ENCODE measurements at places on chromosomes 13 and 19. TPM values are rescaled to one million over a fixed set of nuclear protein-coding genes. Genes with fewer than 3 reads are reported as not detected.
A peak's percentile ranks its signal among the peaks of the same experiment; 100 is the strongest.

CPT1C gene
- total RNA-seq = 66.4 TPM

GRCh38 chr13:99155821-99156220 is 44.8 kb upstream of the UBAC2 start:
- H3K4me3 ChIP-seq = no peak overlapping the region
- no peaks in the 10 kb centered on the region for H3K27me3 ChIP-seq
- no peak for DNase-seq

DNA sequence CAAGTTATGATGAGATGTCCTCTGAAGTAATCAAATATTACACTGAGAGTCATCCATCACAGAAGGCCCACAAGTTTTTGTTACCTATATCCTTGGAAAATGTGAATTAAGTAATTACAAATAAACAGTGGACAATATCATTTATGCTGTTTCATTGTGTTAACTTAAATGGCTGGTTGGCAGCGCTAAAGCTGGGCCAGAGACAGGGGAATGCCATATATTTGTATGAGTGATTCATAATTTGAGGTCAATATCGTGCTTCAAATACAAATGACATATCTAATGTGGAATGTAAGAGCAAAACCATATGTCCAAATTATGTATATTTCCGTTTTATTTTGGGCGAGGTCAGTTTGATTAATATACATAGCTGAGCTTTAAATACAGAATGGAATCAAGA is 1556.2 kb downstream of the SLITRK5 start:
- no peak for DNase-seq
- H3K36me3 ChIP-seq = no peaks in the 10 kb centered on the region
- no peaks in the 10 kb centered on the region for H3K27me3 ChIP-seq
- no peak overlapping the region for H3K27ac ChIP-seq

DNA sequence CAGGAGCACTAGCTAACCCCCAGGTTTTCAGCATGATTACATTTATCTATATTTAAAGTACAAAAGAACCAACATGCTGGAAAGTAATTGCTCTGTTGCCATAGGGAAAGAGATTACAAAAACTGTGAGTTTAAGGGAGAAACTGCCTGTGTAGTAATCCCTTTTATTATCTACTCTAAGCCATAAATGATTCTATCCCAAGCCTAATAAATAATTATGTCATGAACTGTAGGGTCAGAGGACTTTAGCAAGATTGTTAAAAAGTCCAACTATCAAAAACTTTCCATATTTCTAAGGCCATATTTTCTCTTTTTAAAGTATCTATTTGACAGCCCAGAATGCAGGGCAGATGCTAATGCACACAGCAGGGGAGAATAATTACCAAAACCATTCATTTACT is 573.8 kb upstream of the MIR17HG start:
- no peak for DNase-seq
- no peak overlapping the region for H3K4me3 ChIP-seq
- no peaks in the 10 kb centered on the region for H3K36me3 ChIP-seq
- no peaks in the 10 kb centered on the region for H3K4me1 ChIP-seq
- no peaks in the 10 kb centered on the region for H3K27me3 ChIP-seq
- no peak overlapping the region for H3K27ac ChIP-seq

DNA sequence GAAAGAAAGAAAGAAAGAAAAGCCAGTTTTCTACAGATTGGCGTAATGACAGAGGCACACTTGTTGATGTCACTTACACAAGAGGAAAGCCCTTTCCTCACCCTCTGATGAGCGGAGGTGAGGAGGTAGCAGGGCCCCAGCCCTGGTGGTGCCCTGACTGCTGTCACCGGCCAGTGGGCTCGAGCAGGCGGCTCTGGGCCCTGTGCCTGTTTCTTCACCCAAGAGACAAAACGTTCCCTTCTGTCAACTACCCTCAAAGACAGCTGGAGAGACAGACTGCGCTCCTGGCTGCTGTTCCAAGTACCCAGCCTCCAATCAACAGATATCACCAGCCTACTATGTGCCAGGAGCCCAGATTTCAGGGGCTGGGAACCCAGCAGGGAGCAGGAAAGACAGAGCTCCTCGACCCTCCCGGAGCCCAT is 10.1 kb downstream of the EPS15L1 start:
- peaks cover 12% of the 10 kb centered on the region for H3K4me1 ChIP-seq
- H3K27ac ChIP-seq = no peak overlapping the region
- H3K36me3 ChIP-seq = peaks cover 7% of the 10 kb centered on the region
- DNase-seq = no peak

ADGRL1 gene
- 117 TPM for total RNA-seq

DNA sequence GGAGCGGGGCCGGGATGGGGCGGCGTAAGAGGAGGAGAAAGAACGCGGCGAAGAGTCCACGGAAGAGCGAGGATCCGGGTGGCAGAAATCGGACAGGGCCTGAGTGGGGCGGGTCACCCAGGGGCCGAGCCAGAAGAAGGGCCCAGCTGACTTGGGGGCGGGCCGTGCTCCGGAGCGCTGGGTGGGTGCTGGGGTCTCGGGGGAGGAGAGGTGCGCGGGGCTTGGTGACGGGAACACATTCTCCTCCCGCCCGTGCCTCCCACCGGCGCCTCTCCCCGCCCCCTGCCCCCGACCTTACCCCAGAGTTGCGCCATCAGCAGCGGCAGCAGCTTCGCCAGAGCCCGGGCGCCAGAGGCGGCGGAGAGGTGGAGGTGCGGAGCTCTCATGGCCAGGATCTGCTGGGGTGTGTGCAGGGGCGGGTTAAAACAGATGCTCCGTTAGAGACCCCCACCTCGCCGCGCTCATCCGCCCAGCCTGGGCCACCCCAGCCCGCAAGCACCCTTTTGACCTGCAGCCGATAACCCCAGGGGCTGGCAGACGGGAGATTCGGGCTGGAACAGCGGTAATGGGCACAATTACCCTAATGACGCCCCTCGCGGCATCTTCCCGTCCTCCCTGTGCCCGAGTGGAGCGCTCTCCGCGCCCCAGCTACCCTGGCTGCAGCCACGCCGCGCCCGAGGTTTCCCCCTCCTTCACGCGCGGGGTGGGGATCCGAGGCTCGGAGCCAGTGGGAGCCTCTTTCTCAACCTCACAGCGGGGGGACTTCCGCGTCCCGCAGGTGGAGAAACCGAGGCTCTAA is 565 bp downstream of the KLK10 start:
- no peaks in the 10 kb centered on the region for H3K27me3 ChIP-seq
- DNase-seq = peak; percentile 59
- H3K36me3 ChIP-seq = no peaks in the 10 kb centered on the region
- H3K4me1 ChIP-seq = no peaks in the 10 kb centered on the region

ZNF536 gene
- total RNA-seq = not detected

GRCh38 chr19:2807379-2808128 is 12.1 kb upstream of the ZNF554 start:
- H3K27ac ChIP-seq = no peak overlapping the region
- no peaks in the 10 kb centered on the region for H3K27me3 ChIP-seq
- H3K36me3 ChIP-seq = peaks cover 20% of the 10 kb centered on the region
- no peak overlapping the region for H3K4me3 ChIP-seq

All from H9 (cell line).